ENCODE measurements at places on chromosomes 12 and 14. TPM values are rescaled to one million over a fixed set of nuclear protein-coding genes. Genes with fewer than 3 reads are reported as not detected.

Gene MANSC1
- total RNA-seq = 0.20 TPM

Gene SOAT2
- total RNA-seq = 0.17 TPM

Gene PLCZ1
- not detected for total RNA-seq

Gene NKX2-8
- 7.5 TPM for total RNA-seq

Gene ISM2
- not detected for total RNA-seq

Gene KLHL33
- total RNA-seq = 0.05 TPM

Gene CACNB3
- total RNA-seq = 22.0 TPM

Gene ISCA2
- total RNA-seq = 27.5 TPM

GRCh38 chr12:28021704-28022103, 49.2 kb upstream of the PTHLH start:
- no peaks in the 10 kb centered on the region for H3K27me3 ChIP-seq
- no peak overlapping the region for H3K27ac ChIP-seq

GRCh38 chr12:3269594-3269993, 192.4 kb downstream of the TSPAN9 start:
- no peaks in the 10 kb centered on the region for H3K27me3 ChIP-seq
- H3K36me3 ChIP-seq = no peaks in the 10 kb centered on the region
- no peak overlapping the region for H3K27ac ChIP-seq
- H3K4me1 ChIP-seq = peaks cover 7% of the 10 kb centered on the region
- DNase-seq = no peak

DNA sequence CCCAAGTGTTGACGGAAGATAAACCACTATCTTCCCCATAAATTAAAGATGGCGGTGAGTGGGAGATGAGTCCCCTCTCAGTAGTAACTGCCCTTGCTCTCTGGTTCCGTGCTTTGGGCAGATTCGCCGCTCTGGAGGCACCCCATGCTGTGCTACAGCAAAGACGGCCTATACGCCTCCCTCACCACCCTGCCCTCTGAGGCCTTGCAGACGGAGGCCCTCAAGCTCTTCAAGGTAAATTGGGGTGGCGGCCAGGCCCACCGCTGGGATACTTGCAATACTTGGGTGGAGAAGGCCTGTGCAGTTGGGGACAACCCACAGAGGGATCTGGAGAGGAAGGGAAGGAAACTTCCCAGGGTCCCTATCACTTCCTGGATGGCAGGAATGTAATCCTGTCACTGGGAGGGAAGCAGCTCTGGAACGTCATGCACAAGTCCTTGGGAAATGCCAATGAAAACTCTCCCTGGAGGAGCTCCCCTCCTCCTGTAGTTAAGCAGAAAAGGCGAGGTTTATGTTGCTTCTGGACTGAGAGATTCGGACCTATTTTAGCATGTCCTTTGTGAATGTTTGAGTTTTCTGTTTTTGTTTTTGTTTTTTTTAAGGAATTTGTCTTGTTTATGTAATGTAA, 22.8 kb downstream of the PIGH start:
- no peak overlapping the region for H3K4me3 ChIP-seq
- no peaks in the 10 kb centered on the region for H3K4me1 ChIP-seq
- H3K27ac ChIP-seq = no peak overlapping the region
- H3K27me3 ChIP-seq = no peaks in the 10 kb centered on the region
- H3K36me3 ChIP-seq = peaks cover 9% of the 10 kb centered on the region

DNA sequence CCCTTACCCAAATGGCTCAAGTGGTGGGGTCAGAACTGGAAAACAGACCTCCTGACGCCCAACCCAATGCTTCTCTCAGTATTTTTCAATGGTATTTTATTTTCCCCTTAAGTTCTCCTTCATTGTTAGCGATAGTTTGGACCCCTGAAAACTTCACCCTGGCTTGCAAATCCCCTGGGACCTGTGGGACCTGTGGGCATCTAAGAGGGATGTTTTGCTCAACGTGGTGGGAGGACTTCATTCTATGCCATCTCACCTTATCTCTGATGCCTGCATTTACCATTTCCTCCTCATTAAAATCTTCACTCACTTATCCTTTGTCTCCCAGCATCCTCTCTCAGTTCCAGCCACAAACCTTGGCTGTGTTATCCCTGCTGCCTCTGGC, 59.4 kb upstream of the GZMB start:
- no peaks in the 10 kb centered on the region for H3K4me1 ChIP-seq
- no peak for DNase-seq
- no peaks in the 10 kb centered on the region for H3K36me3 ChIP-seq
- no peak overlapping the region for H3K27ac ChIP-seq
- H3K4me3 ChIP-seq = no peak overlapping the region

- H3K27me3 ChIP-seq = no peaks in the 10 kb centered on the region
- DNase-seq = no peak
- H3K27ac ChIP-seq = no peak overlapping the region
- H3K4me1 ChIP-seq = no peaks in the 10 kb centered on the region
Measured at GRCh38 chr14:21494902-21495762, 16.0 kb downstream of the METTL3 start.

DNA sequence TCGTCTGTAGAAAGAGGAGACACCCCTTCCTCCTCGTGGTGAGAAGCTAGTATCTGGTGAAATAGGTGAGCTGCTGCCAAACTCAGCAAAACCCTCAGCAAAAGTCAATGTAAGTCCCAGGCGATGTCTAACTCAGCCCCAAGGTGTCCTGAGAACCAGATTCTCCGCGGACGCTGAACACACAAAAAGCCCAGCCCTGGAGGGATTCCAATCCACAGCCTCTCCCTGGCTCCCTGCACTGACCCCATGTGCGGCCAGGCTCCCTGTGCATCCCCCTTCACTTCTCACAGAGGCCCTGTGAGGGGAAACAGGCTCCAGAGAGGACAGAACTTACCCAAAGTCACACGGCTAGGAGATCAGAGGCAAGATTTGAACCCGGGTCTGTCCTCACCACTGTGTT, 81.5 kb downstream of the NINJ2 start:
- no peaks in the 10 kb centered on the region for H3K27me3 ChIP-seq
- H3K4me1 ChIP-seq = no peaks in the 10 kb centered on the region
- no peaks in the 10 kb centered on the region for H3K36me3 ChIP-seq
- no peak for DNase-seq

DNA sequence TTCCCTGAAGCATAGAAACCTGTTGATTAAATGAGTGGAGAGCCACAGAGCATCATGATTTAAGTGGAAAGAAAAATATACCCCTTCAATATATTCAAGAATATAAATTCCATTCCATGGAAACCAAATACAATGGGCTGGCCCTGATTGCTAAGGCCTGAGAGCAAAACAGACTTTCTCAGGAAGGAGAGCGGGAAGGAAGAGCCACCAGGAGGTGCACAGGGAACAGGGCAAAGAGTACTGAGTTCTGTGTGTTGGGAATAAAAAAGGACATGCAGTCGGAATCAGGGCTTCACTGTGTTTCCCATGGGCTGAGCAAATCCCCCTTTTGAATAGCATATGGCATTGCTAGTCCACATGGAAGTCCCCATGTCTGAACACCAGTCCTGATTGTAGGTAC, 69.7 kb upstream of the PLEKHG3 start:
- DNase-seq = no peak
- H3K4me1 ChIP-seq = peaks cover 8% of the 10 kb centered on the region
- H3K36me3 ChIP-seq = no peaks in the 10 kb centered on the region
- no peaks in the 10 kb centered on the region for H3K27me3 ChIP-seq
- no peak overlapping the region for H3K27ac ChIP-seq
- H3K4me3 ChIP-seq = no peak overlapping the region

GRCh38 chr14:51504669-51505068, 147.0 kb upstream of the FRMD6 start:
- no peaks in the 10 kb centered on the region for H3K27me3 ChIP-seq
- H3K4me1 ChIP-seq = no peaks in the 10 kb centered on the region
- no peak overlapping the region for H3K27ac ChIP-seq
- no peak for DNase-seq
- no peaks in the 10 kb centered on the region for H3K36me3 ChIP-seq
- H3K4me3 ChIP-seq = no peak overlapping the region

DNA sequence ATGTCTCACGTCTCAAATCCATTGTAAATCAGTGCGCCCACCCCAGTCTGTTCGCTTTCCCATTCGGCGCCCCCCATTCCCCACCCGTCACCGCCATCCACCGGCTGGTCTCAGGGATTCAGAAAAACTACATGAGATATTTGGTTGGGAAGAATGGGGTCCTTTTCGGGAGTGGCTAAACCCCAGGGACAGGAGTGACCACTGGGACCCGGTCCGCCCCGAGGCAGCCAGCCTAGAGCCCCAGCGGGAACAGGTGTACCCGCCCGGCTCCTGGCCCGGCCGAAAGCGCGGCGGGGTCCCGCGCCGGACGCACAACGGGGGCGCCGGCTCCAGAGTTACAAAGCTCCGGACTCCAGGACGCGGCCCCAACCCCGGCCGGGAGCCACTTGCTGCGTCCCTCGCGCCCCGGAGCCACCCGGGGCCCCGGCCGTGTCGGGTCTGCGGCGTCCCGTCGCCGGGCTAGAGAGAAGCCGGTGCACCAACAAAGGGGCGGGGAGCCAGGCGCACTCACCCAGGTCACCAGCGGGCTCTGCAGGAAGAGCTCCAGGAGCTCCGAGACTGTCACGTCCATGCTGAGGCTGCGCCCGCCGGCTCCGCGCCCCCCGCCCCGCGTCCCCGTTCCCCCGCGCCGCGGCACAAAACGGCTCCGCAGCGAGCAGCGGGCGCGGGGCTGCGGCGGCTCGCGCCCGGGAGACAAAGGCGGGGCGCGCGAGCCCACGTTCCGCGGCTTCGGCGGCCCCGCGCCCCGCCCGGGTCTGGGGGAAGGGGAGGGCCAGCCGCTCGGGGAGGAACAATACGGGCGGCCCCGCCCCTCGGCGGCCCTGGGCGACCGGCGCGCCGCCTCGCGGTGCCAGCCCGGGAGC, at the start of gene CCDC88C:
Gene CCDC88C (minus strand): TSS at position 701 of the 863 bp plus-strand sequence. CDS start 130 bp downstream, at position 571.
- no peaks in the 10 kb centered on the region for H3K36me3 ChIP-seq
- peak within 1 kb of the TSS; percentile 60 for H3K27ac ChIP-seq
- no peaks in the 10 kb centered on the region for H3K27me3 ChIP-seq
- peaks cover 29% of the 10 kb centered on the region for H3K4me1 ChIP-seq

GRCh38 chr14:24542346-24542936, 33.6 kb downstream of the CTSG start:
- no peaks in the 10 kb centered on the region for H3K36me3 ChIP-seq
- H3K4me1 ChIP-seq = no peaks in the 10 kb centered on the region
- no peak overlapping the region for H3K27ac ChIP-seq
- no peak for DNase-seq

- H3K4me3 ChIP-seq = peak overlapping the region; percentile 68
- DNase-seq = no peak
- H3K36me3 ChIP-seq = no peaks in the 10 kb centered on the region
- H3K27ac ChIP-seq = no peak overlapping the region
Measured at GRCh38 chr12:92927436-92928281, 1.4 kb downstream of the EEA1 start.

DNA sequence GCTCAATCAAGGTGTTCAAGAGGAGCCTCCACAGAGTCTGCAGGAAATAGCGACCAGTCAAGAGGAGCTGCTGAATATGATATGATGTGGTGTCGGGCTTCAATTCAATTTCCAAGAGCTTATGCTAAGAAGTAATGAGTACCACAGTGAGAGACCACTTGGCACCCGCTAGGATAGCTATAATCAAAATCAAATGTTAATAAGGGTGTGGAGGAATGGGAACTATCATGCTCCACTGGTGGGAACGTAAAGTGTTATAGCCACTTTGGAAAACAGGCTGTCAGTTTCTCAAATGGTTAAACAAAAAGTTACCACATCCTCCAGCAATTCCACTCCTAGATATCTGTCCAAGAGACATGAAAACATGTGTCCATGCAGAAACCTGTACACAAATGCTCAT, 6.7 kb downstream of the POLR3B start:
- peaks cover 6% of the 10 kb centered on the region for H3K4me1 ChIP-seq
- DNase-seq = no peak
- H3K27ac ChIP-seq = no peak overlapping the region
- no peaks in the 10 kb centered on the region for H3K27me3 ChIP-seq

DNA sequence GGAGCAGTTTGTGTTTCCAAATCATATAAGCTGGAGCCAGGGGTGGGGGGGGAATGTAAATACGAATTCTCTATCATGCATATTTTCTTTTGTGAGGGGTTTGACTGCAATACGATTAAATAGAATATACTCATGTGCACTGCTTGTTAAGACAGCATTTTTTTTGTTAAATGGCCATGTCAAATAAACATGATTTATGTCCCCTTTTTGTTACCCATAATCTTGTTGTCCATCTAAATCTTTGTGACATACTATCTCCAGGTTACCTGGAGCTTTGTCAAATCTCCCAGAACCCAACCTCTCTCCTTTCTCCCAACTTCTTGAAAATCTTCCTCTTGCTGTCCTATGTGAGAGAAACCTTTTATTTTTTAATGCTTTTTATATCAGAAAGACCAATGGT, 233.1 kb downstream of the SLC25A21 start:
- no peak overlapping the region for H3K27ac ChIP-seq
- H3K4me1 ChIP-seq = no peaks in the 10 kb centered on the region
- no peaks in the 10 kb centered on the region for H3K27me3 ChIP-seq
- no peak overlapping the region for H3K4me3 ChIP-seq

GRCh38 chr14:73272393-73272792, 35.1 kb downstream of the PAPLN start:
- DNase-seq = no peak
- H3K4me3 ChIP-seq = no peak overlapping the region
- H3K4me1 ChIP-seq = no peaks in the 10 kb centered on the region
- H3K27ac ChIP-seq = no peak overlapping the region
- peaks cover 5% of the 10 kb centered on the region for H3K36me3 ChIP-seq

DNA sequence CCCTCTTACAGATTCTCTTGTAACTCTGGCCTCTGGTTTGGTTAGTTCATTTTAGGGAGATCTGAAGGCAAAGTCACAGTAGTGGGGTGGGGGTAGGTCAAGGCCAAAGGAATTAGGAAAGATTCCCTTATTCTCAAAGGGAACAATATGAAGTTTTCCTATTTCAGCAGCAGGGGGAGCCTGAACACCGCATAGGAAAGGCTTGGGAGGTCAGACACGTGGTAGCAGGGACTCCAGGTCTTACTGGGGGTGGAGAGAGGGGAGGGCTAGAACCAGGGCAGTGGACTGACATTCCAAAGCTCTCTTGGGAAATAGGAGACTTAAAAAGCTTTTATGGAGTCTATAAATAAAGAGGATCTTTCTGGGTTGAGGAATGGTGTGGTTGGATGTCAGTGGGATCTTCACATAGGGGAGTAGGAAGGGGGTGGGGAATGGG, 1.3 kb downstream of the ZC3H10 start:
- H3K27ac ChIP-seq = peak overlapping the region; percentile 93
- peak; percentile 82 for DNase-seq
- no peaks in the 10 kb centered on the region for H3K27me3 ChIP-seq
- H3K36me3 ChIP-seq = peaks cover 4% of the 10 kb centered on the region

GRCh38 chr14:36879558-36879957, 217.9 kb downstream of the PAX9 start:
- H3K27me3 ChIP-seq = no peaks in the 10 kb centered on the region
- H3K4me1 ChIP-seq = no peaks in the 10 kb centered on the region
- H3K27ac ChIP-seq = no peak overlapping the region
- no peak overlapping the region for H3K4me3 ChIP-seq
- H3K36me3 ChIP-seq = no peaks in the 10 kb centered on the region

DNA sequence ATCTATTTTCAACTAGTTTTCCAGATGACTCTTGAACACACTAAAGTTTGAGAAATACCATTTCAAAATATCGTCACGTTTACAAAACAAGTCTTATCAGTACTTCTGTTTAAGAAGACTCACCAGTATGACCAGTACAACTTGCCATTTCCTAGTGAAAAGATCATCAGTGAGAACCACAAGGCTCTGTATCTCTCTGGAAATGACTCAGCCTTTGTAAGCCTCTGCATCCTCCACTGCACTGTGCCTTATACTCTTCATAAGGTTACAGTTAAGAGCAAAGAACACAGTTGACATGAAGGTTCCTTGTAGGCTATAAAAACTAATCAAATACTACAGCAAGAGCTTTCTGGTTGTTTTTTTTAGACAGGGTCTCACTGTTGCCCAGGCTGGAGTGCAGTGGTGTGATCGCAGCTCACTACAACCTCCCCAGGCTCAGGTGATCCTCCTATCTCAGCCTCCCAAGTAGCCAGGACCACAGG, 5.7 kb upstream of the VTI1B start:
- DNase-seq = no peak
- no peaks in the 10 kb centered on the region for H3K27me3 ChIP-seq
- no peak overlapping the region for H3K4me3 ChIP-seq
- H3K4me1 ChIP-seq = peaks cover 5% of the 10 kb centered on the region
- H3K36me3 ChIP-seq = peaks cover 29% of the 10 kb centered on the region

All from HCT116 (cell line).